ENCODE measurements at places on chromosomes 1 and 21.

DNA sequence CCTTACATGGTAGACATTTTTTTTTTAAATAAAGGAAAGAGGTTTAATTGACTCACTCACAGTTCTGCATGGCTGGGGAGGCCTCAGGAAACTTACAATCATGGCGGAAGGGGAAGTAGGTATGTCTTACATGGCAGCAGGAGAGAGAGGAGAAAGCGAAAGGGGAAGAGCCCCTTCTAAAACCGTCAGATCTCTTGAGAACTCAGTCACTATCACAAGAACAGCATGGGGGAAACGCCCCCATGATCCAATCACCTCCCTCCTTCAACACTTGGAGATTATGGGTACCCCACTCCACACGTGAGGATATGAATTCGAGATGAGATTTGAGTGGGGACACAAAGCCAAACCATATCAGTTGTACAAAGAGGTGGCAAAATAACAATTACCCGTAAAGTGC lies 301.7 kb downstream of the GRIK1 start:
- DNase-seq, result peak; percentile 54

DNA sequence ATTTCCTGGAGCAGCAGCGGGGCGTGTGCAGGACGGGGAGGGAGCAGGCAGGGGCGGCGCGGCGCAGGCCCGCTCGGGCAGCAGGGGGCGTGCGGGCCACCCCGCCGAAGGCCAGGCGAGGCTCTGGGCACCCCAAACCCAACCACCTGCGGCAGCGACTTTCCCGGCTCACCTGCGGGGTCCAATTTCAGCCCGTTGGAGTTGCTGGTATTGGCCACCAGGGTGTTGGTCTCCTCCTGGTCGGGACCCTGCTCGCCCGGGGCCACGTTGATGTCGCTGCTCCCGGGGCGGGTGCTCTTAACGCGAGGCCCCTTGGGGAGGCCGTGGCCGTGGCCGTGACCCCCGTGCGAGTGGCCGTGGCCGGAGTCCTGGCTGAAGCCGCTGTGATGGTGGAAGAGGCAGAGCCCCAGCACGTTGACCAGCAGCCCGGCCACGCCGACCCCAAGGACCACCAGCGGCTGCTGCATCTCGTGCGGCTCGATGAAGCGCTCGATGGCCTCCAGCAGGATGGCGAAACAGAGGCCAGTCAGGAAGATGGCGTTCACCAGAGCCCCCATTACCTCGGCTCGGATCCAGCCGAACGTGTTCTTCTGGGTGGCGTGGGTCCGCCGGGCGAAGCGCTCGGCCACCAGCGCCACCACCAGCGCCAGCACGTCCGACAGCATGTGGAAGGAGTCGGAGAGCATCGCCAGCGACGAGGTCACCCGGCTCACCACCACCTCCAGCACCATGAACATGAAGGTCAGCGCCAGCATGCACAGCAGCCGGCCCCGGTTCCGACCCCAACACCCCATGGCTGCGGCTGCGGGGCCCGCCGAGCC lies 932 bp downstream of the SLC30A1 start:
- DNase-seq, result peak; percentile 74

DNA sequence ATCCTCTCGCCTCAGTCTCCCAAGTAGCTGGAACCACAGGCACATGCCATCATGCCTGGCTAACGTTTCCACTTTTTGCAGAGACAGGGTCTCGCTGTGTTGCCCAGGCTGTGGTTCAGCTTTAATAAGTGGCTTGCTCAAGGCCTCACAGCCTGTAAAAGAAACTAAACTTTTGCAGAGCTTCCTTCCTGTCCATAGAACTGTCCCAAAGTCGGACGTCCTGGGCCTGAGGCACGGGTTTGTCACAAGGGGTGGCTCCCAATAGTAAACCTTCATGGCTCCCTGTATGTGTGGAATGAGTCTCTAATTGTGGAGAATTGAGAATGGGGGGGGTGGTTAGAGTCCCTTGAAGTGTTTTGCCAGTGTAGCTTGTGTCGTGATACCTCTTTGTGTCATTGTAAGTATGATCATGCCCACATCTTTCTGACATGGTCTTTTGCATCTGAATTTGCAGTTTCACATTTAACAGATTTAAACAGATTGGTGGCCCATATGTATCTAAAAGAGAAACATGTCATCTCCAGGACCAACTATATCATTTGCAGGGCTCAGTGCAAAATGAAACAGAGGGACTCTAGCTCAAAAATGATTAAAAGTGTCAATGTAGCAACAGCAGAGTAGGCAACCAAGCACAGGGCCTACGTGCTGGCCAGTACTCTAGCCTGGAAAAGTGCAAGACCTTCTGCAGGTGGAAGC lies 332.1 kb downstream of the KIF26B start:
- DNase-seq, result peak; percentile 29

- DNase-seq, result no peak
These were observed 56.0 kb upstream of the NTPCR start for GRCh38 chr1:232894436-232894835.

- DNase-seq, result no peak
These were observed 40.1 kb downstream of the PTPRC start for GRCh38 chr1:198678901-198679329.

DNA sequence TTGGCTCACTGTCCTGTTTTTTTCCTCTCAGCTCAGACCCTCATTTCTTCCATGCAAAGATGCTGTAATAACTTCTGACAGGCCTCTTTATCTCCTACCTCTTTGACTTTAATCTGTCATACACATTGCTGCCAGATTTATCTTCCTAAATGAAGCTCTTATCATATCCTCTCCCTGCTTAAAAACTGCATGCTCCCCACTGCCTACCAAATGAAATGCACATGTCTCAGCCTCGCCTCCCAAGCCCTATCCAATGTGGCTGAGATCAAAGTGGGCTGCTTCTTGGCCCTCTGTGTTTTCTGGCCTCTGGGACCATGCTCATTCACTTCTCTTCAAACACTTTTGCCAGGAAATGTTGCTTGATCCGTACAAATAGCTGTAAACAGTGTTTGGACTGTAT lies 38.3 kb downstream of the IRF2BP2 start:
- no peak for DNase-seq

GRCh38 chr1:194717334-194717733 lies 1530.9 kb upstream of the B3GALT2 start:
- no peak for DNase-seq

- no peak for DNase-seq
These were observed 7.1 kb downstream of the ACOT7 start for GRCh38 chr1:6386371-6386949.

- no peak for DNase-seq
These were observed at the start of gene RGS4 for GRCh38 chr1:163069142-163069541. RGS4 (plus strand) TSS chr1:163069361; CDS start chr1:163069485, 124 bp downstream.

GRCh38 chr1:12491656-12492055 lies 126.4 kb downstream of the DHRS3 start:
- DNase-seq, result no peak

DNA sequence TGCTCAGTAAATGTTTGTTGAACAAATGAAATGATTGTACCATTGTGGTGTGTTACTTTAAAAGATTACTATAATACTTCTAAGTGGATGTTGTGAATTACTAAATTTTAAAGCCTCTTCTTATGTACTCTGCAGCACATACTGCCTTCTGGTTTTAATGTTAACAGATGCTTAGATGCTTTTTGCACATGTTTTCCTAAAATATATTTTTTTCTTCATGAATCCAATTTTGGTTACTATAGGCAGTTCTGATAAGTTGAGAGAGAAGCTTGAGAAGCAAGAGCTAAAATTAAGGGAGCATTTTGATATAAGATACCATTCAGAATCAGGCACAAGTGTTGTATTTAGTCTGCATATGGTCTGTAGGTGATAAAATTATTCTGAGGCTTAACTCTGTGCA lies 21.3 kb downstream of the CTTNBP2NL start:
- no peak for DNase-seq

Measured in suppressor macrophage treated with lipopolysaccharide for 4 hours (primary cell).